GM03348 (cell line): ENCODE measurements at places on chromosomes 5 and 9.
A peak's percentile ranks its signal among the peaks of the same experiment; 100 is the strongest.

- no peak for DNase-seq
These were observed 19.9 kb downstream of the ELL2 start for GRCh38 chr5:95941756-95942155.

DNA sequence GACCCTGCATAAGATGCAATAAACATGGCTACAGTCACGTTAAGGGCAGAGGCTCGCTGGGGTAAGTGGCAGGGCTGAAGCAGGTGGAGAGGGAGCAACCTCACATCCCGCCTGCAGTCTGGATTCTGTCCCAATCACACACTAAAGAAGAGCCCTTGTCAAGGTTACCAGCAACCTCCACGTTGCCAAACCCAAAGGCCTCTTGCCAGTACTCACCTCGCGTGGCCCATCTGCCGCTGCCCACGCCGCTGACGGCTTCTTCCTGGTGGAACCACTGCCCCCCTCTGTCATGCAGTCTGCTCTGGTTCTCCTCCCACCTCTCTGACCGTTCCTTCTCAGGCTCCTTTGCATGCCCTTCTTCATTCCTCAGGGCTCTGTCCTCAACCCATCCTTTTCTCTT, 8.8 kb downstream of the AQP7 start:
- no peak for DNase-seq

DNA sequence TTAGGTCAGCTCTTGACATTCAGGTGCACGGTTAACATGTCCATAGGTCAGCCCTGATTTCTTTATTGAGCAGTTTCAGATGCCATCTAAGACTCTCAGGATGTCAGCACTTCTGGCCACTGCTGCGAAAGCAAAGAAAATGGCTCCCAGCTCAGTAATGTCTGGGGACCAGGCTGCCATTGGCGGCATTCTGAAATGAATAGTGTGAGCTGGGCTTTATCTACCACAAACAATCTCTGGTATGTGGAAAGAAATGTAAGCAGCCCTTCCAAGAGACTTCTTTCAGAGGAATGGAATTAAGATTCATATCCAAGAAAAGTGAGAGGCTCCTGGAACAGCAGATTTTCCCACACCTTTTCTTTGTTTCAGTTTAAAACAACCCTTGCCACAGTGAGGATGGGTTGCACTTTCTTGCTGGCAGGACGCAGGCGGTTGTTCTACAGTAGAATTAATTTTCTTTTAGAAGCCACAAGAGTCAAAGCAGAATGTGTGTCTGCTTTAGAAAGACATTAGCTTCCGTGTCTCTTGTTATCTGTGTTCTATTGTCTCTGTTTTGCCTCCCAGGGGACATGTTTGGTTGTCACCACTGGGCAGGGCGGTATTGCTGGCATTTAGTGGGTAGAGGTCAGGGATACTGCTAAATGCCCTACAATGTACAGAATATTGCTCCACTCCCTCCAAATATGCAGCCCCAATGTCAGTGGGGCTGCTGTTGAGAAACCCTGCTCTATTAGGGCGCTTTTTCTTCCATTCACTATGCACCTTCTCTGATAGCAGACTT, 149.9 kb upstream of the ANKH start:
- DNase-seq: peak; percentile 89

DNA sequence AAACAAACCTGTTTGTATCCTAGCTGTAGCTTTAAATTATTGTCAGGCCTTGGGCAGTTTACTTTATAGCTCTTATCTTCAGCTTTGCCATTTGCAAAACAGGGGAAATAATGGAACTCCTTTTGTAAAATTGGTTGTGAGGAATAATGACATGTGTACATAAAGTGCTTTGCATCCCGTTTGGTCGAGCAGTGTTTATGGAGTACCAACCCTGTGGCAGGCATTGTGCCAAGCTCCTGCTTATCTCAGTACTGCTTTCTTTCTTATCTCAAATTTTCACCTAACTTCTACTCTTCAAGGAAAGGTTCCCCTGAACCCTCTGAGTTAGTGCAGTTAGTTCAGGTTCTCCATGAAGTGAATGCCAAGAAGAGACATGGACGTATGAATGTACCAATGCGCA, 9.4 kb upstream of the TENT2 start:
- no peak for DNase-seq

GRCh38 chr9:85016384-85017006, 347.0 kb downstream of the NTRK2 start:
- DNase-seq: no peak

GRCh38 chr9:127076860-127077643, 45.4 kb downstream of the ANGPTL2 start:
- no peak for DNase-seq

DNA sequence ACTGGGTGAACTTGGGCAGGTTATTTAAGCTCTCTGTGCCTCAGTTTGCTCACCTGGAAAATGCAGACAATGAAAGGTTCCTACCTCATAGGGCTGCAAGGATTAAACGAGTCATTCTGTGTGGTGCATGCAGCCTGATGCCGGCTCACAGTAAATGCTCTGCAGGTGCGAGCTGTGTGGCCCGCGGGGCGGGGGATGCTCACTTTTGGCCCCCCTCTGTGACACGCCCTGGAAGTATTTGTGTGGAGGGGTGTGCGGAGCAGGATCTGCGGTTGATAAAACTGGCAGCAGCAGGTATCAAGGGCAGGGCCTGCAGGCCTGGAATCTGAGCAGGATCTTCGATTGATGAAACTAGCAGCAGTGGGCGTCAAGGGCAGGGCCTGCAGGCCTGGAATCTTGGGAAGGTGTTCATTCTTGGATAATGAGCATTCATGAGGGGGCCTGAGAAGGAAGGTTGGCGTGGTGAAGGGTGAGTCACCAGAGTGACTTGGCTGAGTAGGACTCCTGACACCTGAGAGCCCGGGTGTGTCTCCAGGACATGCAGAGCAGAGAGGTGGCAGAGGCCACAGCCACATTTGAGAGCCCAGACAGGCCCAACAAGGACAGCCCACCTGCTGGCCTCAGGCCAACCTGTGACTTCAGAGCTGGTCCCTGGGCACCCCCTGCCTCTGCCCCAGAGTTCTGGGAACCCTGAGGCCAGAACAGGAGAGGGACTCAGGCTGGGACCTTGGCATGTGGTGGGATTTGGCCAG, 11.9 kb downstream of the UNC5A start:
- no peak for DNase-seq

DNA sequence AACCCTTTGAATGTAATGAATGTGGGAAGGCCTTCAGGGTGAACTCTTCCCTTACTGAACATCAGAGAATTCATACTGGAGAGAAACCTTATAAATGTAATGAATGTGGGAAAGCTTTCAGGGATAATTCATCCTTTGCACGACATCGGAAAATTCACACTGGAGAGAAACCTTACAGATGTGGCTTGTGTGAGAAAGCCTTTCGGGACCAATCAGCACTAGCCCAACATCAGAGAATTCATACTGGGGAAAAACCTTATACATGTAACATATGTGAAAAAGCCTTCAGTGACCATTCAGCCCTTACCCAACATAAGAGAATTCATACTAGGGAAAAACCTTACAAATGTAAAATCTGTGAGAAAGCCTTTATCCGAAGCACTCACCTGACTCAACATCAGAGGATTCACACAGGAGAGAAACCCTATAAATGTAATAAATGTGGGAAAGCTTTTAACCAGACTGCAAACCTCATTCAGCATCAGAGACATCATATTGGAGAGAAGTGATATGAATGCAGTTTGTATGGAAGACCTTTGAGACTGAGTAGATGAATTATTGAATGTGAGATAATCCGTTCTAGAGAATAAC, 24.6 kb downstream of the ZNF454 start:
- no peak for DNase-seq

DNA sequence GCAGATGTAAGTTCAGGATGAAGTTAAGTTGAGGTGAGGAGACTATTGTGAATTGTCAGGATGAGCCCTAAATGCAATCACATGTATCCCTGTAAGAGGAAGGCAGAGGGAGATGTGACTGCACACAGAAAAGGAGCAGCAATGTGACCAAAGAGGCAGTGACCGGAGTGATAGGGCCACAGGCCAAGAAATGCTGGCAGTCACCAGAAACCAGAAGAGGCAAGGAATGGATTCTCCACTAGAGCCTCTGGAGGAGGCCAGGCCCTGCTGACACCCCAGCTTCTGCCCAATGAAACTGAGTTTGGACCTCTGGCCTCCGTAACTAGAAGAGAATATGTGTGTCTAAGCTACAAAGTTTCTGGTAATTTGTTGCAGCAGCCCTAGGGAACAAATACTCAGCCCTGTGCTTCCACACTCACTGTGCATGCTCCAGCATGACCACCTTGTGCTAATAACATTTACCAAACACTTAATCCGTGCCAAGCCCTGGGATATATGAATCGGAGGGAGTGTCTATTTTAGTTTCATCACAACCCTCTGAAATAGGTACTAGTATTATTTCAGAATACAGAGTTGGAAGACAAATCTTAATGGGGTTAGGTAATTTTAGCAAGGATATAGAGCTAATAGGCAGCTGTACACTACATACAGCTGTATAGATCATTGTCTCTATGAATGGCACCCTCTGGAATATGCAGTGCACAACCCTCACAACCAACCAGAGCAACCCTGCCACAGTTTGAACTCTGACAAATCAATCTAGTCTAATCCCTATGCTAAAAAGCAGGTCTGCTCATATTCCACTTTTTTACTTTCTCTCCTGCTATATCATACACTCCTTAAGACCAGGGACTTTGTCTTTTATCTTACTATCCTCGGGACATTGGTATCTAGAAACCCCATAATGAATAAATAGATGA, 7.8 kb upstream of the GPX8 start:
- no peak for DNase-seq

GRCh38 chr9:81682177-81682576, 7.2 kb downstream of the TLE1 start:
- no peak for DNase-seq

DNA sequence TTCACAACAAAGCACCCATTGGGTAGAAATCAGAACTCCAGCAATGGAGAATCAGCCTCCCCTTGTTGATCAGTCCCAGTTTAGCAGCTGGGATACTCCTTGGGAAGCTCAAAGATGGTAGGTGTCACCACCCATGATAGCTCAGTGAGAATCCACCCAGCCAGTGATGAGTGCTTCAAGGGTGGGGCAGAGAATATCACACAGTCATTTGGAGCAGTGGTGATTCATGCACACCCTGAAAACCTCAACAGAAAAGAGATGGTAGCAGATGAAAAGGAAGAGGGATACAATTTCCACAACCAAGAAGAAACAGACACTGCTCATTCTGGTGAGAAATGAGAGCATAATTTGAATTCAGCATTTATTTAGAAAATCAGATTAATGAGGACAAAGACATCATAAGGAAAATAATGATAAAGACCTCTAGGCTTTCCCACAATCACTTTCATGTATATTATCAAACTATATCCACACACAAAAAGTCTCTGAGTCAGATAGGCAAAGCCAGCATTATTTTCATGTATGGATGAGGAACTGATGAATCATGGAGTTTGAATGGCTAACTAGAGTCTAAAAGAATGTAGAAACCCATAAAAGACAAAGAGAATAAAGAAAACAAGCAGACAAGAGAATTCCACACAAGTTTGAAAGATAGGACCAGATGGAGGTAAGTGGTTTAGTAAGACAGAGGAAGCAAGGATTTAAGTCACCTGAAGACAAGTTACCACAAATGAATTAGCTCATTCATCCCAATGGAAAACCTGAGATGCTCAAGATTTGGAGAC, 82.9 kb downstream of the FEM1C start:
- peak; percentile 48 for DNase-seq

DNA sequence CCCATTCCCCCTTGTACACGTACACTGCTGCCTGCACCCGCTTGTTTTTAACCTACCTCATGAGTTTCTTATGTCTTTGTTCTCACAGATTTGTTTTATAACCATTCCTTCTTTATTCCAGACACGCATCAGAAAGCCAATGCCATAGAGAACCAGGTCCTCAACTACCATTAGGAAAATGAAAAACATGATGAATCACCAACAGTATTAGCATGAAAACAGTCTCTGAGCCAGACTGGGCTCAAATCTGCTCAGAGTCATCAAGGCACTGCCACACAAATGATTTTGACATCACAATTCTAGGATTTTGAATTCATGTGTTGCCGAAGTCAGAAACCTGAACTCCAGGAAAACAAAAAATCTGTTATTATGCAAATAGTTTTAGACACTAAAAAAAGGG, 394.1 kb upstream of the GRIA1 start:
- no peak for DNase-seq

DNA sequence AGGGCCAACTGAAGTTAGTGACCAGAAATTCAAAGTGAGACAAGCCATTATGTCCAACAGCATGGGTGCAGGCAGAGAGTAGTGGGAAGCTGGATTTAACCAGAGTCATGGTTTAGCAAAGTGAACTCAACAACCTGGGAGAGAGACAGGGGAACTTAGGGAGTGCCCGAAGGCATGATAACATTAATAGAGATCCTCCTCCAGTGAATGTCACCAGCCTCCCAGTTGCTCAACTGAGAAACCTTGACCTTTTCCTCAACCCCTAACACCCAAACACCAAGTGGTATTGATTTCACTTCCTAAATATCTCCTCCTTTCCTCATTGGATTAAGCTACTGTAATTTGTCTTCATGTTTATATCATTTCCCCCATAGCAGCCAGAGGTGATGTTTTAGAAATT, 42.6 kb downstream of the HMGCS1 start:
- DNase-seq: no peak
